ENCODE measurements at places on chromosomes 3 and 15.

GRCh38 chr15:52006702-52007340, 12.2 kb upstream of the MAPK6 start:
- no peak for DNase-seq

- no peak for DNase-seq
These were observed 114.2 kb upstream of the UMPS start for GRCh38 chr3:124615896-124616543.

DNA sequence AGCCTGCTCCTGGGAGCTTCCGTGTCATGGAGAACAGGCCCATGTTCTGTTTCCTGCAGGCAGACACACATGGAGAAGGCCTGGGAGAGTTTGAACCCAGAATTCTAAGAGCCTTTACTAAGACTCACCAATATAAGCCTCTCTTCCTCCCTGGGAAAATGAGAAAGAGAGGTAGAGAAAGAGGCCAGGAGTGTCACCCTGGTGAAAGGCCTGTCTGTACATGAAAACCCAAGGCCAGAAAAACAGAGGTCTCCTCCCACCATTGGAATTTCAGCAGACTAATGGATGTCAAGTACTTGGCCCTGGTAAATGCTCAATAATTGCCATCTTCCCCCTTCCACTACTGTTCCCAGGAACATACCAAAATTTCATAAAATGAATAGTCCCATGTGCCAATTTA, 117.6 kb downstream of the TOP2B start:
- DNase-seq: no peak

DNA sequence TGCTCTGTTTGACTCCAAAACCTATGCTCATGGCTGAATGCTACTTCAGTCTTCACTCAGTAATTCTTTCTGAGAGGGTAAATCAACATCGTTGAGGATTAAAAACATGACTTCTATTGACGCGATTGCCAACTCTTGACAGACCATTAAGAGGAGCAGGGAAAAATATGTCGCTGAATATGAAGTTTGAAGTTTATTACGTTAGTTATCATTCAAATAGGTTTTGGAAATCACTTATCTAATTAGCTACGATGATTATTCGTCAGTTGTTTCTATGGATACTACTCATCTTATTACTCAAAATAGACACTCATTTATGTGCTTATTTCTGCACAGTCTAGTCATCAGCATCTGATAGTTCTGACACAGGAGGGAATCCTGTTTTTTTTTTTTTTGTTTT, 279.2 kb upstream of the TBL1XR1 start:
- DNase-seq: no peak

DNA sequence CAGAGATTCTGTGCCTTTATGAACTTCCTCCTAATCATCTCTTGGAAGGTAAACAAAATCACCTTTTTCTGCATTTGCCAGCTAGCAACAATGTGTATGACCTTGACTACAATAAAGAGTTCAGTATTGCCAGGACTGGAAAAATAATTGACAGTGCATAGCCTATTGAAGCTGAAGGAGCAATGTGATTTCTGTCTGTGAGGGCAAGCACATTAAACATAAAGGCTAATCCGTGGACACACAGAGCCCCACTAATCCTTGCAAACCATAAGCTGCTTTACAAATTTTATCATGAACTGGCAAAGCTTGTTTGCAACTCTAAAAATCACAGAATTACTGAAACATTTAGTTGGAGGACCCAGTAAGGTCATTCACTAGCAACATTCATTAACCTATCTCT, 563.8 kb downstream of the PYDC2 start:
- no peak for DNase-seq

GRCh38 chr3:194139071-194139813, 3.3 kb downstream of the HES1 start:
- no peak for DNase-seq

- no peak for DNase-seq
These were observed 1038.5 kb upstream of the NR2F2 start for GRCh38 chr15:95291898-95292472.

GRCh38 chr3:123783811-123784210, 100.3 kb downstream of the MYLK start:
- no peak for DNase-seq

DNA sequence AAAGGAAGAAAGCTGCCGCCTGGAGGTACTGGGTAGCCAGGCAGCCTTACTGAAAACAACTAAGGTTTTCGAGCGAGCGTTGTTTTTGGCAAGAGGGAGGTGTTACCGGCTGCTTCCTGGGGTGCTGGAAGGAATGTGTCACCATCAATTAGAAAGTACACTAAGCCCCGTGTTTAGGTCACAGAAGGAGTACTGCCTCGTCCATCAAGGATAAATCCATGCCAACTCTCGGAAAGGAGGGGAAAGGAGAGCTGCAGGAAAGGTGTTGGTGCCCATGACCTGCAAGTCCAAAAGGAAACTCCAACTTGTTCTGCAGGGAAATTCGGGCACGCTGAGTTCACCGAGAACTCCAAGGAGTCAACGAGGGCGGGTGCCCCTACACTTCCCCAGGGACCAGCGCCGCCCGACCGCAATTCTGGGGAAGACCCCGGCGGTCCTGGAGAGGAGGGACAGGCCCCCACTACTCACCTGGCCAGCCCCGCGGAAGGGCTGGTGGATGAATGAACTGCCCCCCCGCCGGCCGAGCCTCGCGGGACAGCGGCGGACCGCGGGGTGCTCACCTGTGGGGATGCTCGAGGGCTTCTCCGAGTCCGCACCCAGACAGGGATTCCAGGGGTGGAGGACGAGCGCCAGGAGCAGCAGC, 542 bp downstream of the PLOD2 start:
- DNase-seq: peak; percentile 73

GRCh38 chr15:72491768-72492167, 17.6 kb downstream of the ARIH1 start:
- DNase-seq: peak; percentile 63

DNA sequence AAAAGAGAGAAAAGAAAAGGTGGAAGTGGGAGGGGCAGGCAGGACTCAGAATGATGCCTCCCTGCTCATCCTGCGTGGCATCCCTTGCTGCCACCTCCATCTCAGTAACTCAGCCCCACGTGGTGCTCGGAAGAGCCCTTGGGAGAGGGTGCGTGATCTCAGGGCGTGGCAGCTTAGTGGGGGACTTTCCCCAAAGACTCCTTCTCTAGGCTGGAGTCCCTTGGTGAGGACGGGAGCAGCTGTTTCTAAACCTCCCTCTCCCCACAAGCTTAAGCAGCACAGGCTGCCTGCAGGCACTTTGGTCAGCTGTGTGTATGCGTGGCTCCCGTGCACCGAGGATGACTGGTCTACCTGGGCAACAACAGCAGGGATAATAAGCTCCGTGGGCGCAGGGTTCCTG, 7.4 kb upstream of the ANPEP start:
- no peak for DNase-seq

- DNase-seq: peak; percentile 23
These were observed 190.4 kb downstream of the DIPK2A start for GRCh38 chr3:144162042-144162441.

DNA sequence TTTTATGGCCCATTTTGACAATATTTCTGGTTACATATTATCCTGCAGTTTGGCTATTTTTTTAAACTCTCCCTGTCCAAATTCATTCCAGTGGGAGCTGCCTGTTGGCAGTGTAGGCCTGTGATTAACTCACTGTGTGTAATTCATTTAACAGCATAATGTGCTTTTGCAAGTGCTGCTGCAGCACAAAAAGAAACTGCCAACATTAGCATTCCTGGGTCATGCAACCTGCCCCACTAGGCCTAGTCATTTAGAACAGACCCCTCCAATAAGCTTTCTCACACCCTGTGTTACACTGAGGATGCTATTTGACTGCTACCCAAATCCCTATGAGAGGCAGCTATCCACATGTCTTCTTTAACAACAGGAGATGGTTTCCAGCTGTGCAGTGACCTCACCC, 251.2 kb upstream of the UBE2E2 start:
- DNase-seq: peak; percentile 49

- DNase-seq: no peak
These were observed 14.2 kb upstream of the ULK3 start for GRCh38 chr15:74857082-74857655.

All from stromal cell of bone marrow (primary cell).